ENCODE measurements at places on chromosomes 7 and 10. TPM values are rescaled to one million over a fixed set of nuclear protein-coding genes. Genes with fewer than 3 reads are reported as not detected.
A peak's percentile ranks its signal among the peaks of the same experiment; 100 is the strongest.

- H3K4me1 ChIP-seq, result peaks cover 7% of the 10 kb centered on the region
- no peak overlapping the region for H3K4me3 ChIP-seq
- H3K36me3 ChIP-seq, result peaks cover 60% of the 10 kb centered on the region
- no peaks in the 10 kb centered on the region for H3K27me3 ChIP-seq
- DNase-seq, result no peak
- H3K27ac ChIP-seq, result no peak overlapping the region
Measured at GRCh38 chr10:15781381-15781960, 61.7 kb upstream of the ITGA8 start.

ANKRD61 gene
- 0.25 TPM for total RNA-seq

- H3K36me3 ChIP-seq, result peaks cover 16% of the 10 kb centered on the region
- DNase-seq, result no peak
- H3K27me3 ChIP-seq, result peaks cover 9% of the 10 kb centered on the region
- H3K27ac ChIP-seq, result no peak overlapping the region
- H3K4me3 ChIP-seq, result no peak overlapping the region
- peaks cover 19% of the 10 kb centered on the region for H3K4me1 ChIP-seq
Measured at GRCh38 chr7:157468221-157469111, 131.7 kb downstream of the DNAJB6 start.

DNA sequence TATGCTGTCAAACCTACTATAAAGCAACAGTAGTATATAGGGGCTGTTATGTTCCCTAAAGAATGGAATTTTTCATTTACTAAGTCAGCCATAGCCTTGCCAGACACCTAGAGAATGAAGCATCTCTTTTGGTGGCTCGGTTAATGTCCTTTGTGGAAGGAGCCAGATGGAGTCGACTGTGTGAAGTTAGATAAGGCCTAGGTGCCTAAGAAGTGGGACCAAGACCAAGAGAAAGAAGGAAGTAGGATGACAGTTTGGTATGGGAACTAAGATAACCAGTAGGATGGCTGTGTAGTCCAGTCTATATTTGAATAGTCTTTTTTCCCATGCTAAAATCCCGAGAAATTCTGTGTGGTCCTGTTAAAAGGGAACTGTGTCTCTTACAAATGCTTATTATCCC lies 62.2 kb downstream of the REEP3 start:
- H3K4me1 ChIP-seq, result no peaks in the 10 kb centered on the region
- no peaks in the 10 kb centered on the region for H3K36me3 ChIP-seq
- no peaks in the 10 kb centered on the region for H3K27me3 ChIP-seq
- no peak overlapping the region for H3K4me3 ChIP-seq
- H3K27ac ChIP-seq, result no peak overlapping the region
- DNase-seq, result no peak

GRCh38 chr10:10869592-10869991 lies 148.1 kb upstream of the CELF2 start:
- no peaks in the 10 kb centered on the region for H3K36me3 ChIP-seq
- peaks cover 3% of the 10 kb centered on the region for H3K4me1 ChIP-seq
- no peak overlapping the region for H3K27ac ChIP-seq
- H3K27me3 ChIP-seq, result peaks cover 22% of the 10 kb centered on the region

DNA sequence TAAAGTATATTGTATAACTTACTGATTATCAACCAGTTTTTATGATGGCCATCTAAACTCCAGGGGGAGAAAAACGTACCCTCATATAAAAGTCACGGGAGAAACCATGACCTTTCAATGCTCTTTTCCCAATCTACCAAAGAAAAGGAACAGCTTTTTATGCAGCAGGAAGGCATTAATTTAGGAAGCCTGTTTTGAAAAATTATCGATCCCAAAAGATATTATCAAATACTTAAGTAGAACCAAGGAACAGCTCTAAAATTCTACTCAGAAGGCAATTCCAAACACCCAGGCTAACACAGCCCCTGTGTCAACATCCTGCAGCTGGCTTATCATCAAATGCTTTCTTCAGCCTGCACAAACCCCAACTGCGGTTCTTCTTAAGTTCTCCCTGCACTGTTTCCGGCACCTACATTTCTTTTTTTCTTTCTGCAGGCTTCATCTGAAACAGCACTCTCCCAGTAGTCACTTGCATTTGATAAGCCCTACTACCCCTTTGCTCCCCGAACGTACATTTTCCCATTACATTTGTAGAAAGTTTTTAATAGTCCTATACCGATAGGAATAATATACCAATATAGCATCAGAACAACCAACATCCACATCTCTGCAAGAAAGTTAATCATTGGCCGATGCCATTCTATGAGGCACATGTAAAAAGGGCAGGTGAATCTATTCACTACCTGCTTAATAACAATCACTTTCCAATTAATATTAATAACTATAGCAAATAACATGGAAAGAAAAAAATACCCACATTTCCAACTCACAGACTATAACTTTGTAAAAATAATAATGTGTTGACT lies 47.9 kb downstream of the PIP4K2A start:
- peak overlapping the region; percentile 74 for H3K4me3 ChIP-seq
- peak overlapping the region; percentile 82 for H3K27ac ChIP-seq
- peak; percentile 51 for DNase-seq
- peaks cover 6% of the 10 kb centered on the region for H3K36me3 ChIP-seq
- peaks cover 56% of the 10 kb centered on the region for H3K4me1 ChIP-seq

INSYN2A gene
- total RNA-seq, result not detected

DNA sequence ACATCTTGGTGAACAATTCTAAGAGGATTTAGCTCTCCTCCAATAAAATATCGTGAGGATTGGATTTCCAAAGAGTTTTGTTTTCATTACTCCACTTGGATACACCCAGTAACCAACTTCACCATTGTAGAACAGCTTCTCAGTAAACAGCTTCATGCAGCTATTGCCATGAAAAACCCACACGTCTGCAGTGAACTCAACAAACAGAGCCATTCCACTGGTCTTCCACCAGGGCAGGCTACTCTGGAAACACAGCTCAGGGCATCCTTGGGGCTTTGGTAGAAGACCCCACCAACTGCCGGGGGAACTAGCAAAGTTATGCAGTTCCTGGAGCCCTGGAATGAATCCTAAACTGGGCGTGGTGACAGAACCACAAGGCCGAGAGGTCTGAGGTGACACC lies 77.4 kb downstream of the CALN1 start:
- H3K27ac ChIP-seq, result no peak overlapping the region
- no peaks in the 10 kb centered on the region for H3K36me3 ChIP-seq
- H3K4me3 ChIP-seq, result no peak overlapping the region
- peaks cover 21% of the 10 kb centered on the region for H3K27me3 ChIP-seq

GRCh38 chr7:106420736-106421135 lies 136.0 kb upstream of the NAMPT start:
- no peak for DNase-seq
- H3K36me3 ChIP-seq, result peaks cover 13% of the 10 kb centered on the region
- H3K4me3 ChIP-seq, result no peak overlapping the region

GNAT3 gene
- total RNA-seq, result not detected

C10orf53 gene
- total RNA-seq, result 0.16 TPM

PNLIPRP3 gene
- total RNA-seq, result not detected

- no peak for DNase-seq
Measured at GRCh38 chr10:100827819-100828737, 82.7 kb downstream of the PAX2 start.

- H3K36me3 ChIP-seq, result no peaks in the 10 kb centered on the region
- H3K27ac ChIP-seq, result no peak overlapping the region
- DNase-seq, result no peak
- H3K4me3 ChIP-seq, result no peak overlapping the region
Measured at GRCh38 chr10:131792809-131793208, 108.0 kb upstream of the PPP2R2D start.

- H3K27me3 ChIP-seq, result no peaks in the 10 kb centered on the region
- no peak for DNase-seq
- H3K27ac ChIP-seq, result no peak overlapping the region
- H3K4me1 ChIP-seq, result no peaks in the 10 kb centered on the region
Measured at GRCh38 chr7:135263321-135263970, 29.8 kb downstream of the STRA8 start.

All from activated T-helper 2 cell treated with anti-CD3 and anti-CD28 coated beads, Interferon-gamma antibody, Interleukin-2, Interleukin-4, amounts not matched to agents 10 μg/mL and 5 μg/mL and 100 μg/mL, durations not matched to agents 14 hours and 24 hours and 36 hours (primary cell).